Lower leg skin (tissue), 4 donors: ENCODE measurements at places on chromosomes 5 and 9. TPM values are rescaled to one million over a fixed set of nuclear protein-coding genes. Genes with fewer than 3 reads are reported as not detected.

GNA14 gene
- total RNA-seq, result 0.13 TPM

IFNK gene
- total RNA-seq, result not detected

GRCh38 chr9:8709731-8710130, 910.2 kb upstream of the DMAC1 start:
- DNase-seq, result no peak

- DNase-seq, result no peak
Measured at GRCh38 chr5:136084698-136085097, 47.9 kb upstream of the SMAD5 start.

DNA sequence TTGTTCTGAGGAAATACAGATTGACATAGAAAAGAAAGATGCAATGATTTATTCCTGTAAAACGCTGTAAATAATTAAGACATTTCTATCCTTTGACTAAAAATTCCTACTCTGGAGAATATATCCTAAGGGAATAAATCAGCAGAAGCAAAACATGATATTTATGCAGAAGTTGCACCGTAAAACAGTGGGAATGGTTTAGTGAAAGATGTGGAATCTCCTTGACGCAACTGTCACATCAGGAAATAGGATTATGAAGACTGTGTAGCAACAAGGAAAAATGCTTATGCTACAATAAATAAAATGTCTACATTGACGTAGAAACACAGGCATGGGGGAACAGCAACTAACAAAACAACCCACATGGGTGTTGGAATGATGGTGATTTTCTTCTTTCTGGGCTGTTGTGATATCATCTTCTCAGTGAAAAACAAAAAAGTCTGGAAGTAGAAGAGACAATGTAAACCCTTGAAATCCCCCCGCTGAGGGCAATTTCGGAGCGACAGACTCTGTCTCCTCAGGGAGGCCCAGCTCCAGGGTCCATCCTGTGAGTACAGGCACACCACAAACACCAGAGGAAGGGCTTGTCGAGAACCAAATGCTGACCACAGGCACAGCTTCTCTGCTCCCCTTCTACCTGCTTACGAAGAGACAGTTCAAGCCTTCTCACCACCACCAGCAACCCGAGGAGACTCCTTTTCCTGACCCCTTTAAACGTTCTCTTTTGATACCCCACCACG, 25.2 kb downstream of the COL23A1 start:
- no peak for DNase-seq

DNA sequence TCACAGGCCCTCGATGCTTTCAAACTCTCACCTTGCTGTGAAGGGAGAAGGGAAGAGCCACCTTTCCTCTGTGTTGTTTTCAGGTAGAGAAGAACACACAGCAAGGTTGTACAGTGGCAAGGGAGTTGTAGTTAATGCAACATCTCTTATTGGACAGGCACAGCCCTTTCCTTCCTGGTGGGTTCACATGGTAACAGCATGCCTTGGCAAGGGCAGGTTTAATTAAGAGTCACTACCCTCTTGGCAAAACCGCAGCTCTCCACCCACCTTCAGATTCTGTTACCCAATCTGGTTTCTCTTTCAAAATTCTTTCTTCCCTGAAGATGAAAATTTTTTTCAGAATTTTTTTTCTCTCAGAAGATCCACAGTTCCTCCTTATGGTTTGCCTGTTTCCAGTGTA, 253.1 kb downstream of the TLR4 start:
- DNase-seq, result no peak

SLC6A7 gene
- total RNA-seq, result 0.88 TPM

- no peak for DNase-seq
Measured at GRCh38 chr5:111984044-111984443, 227.1 kb upstream of the NREP start.

- DNase-seq, result no peak
Measured at GRCh38 chr5:96742538-96742937, 65.2 kb downstream of the ERAP1 start.

GRCh38 chr5:150163547-150164059, 3.0 kb upstream of the CDX1 start:
- DNase-seq, result peak; percentile 68

OCLN gene
- total RNA-seq, result 102 TPM

DNA sequence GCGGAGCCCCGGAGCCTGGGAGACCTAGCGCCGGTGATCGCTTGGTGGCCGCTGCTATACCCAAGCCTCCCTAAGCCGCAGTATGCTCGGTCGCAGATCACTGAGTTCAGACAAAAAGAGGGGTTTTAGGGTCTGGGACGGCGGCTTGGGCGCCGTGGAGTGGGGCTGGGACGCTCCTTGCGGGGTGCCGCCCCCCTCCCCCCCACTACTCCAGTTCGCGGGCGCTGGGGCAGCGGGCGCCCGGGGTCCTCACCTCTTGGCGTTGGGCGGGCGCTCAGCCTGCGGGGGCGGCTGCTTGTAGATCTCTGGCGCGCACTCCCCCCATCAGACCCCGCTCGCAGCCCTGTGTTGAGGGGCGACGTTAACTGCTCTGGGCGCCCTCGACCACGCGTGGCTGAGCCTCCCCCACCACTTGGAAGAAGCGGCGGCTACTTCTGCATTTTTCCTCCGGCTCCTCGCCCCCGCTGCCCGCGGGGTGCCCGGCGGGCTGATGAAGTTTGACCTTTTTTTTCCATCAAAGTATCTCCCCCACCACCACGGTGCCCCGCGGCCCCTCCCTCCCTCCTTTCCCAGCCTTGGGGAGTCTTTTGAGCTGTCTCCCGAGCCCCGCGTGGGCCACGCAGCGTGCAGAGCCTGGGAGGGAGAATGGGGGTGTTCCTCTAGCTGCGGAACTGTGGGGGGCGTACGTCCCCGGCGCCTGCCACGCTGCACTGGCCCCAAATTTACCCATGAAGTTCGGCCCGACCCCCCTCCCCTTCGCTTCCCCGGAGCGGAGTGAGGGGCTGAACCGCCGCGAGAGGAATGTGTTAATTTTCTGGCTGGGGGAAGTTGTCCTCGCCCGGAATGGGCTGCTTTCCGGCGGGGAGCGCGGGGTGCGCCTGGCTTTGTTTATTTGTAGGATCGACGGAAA, 1.2 kb downstream of the CXXC5 start:
- no peak for DNase-seq
